ENCODE measurements at places on chromosomes 4 and X.

DNA sequence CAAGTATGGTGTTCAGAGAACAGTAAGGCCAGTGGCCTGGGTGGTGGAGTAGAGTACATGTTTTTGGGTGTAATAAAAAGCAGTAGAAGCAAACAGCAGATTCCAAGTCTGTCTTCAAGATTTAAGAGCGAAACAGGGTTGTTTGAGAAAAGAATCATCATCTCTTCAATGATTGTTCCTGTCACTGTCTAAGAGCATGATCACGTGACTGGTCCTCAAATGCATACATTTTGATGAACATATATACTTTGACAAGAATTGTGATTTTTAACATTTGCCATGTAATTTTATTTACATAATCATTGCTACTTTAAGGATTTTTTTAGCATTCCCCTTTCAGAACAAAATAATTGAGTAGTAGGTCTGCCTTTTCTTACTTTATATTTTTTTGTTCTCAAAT is 252.6 kb upstream of the GPR101 start:
- H3K27ac ChIP-seq, result no peak overlapping the region
- H3K27me3 ChIP-seq, result peaks cover 2% of the 10 kb centered on the region
- H3K4me3 ChIP-seq, result no peak overlapping the region
- no peak for DNase-seq
- H3K4me1 ChIP-seq, result no peaks in the 10 kb centered on the region

DNA sequence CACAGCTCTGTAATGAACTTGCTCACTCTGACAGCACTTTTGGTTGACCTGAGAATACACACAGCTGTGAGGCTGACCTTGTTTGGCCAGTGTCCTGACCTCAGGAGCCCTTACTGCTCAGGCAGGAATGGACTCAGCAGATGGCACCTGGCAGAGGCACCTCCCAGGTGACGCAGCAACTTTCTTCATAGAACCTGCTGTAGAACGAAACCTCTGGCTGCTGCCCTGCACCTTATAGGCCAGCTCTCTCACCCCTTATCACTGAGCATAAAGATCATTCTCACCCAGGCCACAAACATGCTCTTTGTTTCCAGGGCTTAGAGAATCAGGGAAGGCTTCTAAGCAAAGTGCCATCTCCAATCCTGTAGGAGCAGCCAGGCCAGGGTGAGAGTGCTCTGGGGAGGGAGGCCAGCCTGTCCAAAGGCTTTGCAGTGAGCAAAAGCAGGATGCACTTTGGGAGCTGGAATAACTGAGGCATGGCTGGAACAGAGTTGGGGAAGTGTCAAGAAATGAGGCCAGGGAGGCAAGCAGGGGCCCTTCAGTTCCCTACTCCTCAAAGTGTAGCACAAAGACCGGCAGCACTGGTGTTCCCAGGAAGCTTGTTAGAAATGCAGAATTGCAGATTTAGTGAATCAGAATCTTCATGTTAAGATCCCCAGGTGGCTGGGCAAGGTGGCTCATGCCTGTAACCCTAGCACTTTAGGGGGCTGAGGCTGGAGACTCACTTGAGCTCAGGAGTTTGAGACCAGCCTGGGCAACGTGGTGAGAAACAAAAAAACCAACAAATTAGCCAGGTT is 13.3 kb upstream of the CENPU start:
- no peaks in the 10 kb centered on the region for H3K27me3 ChIP-seq
- H3K27ac ChIP-seq, result no peak overlapping the region
- H3K4me1 ChIP-seq, result peaks cover 11% of the 10 kb centered on the region
- no peak overlapping the region for H3K4me3 ChIP-seq

GRCh38 chrX:13339607-13340006 is 19.8 kb upstream of the ATXN3L start:
- H3K4me3 ChIP-seq, result no peak overlapping the region
- no peaks in the 10 kb centered on the region for H3K27me3 ChIP-seq

DNA sequence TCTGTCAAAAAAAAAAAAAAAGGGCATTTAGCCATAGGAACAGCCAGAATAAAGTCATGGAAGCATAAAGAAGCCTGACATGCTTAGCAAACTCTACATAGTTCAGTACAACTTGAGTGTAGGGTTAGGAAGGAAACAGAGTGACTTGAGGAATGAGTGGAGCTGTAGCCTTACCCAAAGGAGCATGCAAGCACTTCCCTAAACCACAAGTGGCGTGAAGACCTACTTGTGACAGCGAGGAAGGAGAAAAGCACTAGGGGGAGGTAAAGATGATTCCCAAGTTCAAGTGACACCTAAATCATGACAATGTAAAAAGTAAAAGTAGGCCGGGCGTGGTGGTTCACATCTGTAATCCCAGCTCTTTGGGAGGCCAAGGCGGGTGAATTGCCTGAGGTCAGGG is 21.8 kb upstream of the IQSEC2 start:
- no peak for DNase-seq
- no peaks in the 10 kb centered on the region for H3K4me1 ChIP-seq
- no peak overlapping the region for H3K4me3 ChIP-seq
- H3K27ac ChIP-seq, result no peak overlapping the region
- H3K27me3 ChIP-seq, result no peaks in the 10 kb centered on the region
- H3K36me3 ChIP-seq, result no peaks in the 10 kb centered on the region

- H3K4me3 ChIP-seq, result no peak overlapping the region
- no peak for DNase-seq
- no peak overlapping the region for H3K27ac ChIP-seq
- H3K27me3 ChIP-seq, result no peaks in the 10 kb centered on the region
- no peaks in the 10 kb centered on the region for H3K4me1 ChIP-seq
These were observed 71.4 kb upstream of the TRAM1L1 start for GRCh38 chr4:117156806-117157205.

DNA sequence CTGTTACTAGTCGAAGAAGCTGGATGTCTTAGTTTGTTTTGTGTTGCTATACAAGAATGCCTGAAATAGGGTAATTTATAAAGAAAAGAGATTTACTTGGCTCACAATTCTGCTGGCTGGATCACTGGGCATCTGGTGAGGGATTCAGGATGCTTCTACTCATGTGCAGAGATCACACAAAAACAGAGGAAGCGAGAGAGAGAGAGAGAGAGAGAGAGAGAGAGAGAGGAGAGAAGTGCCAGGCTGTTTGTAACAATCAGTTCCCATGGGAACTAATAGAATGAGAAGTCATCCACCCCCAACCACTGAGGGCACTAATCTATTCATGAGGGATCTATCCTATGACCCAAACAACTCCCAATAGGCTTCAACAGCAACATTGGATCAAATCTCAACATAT is 66.2 kb upstream of the FAM9A start:
- peaks cover 2% of the 10 kb centered on the region for H3K4me1 ChIP-seq
- no peak overlapping the region for H3K27ac ChIP-seq
- peaks cover 11% of the 10 kb centered on the region for H3K27me3 ChIP-seq
- no peaks in the 10 kb centered on the region for H3K36me3 ChIP-seq

DNA sequence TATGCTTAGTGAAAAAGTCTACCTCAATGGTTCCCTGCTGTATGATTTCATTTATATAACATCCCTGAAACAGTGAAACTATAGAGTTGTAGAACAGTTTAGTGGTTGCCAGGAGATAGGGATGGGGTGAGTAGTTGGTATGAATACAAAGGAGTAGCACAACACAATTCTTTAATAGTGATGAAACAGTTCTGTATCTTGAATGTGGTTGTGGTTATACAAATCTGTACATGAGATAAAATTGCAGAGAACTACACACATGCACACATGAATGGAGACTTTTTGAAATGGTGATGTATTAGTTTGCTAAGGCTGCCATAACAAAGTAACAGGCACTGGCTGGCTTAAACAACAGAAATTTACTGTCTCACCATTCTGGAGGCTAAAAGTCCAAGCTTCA is 677.1 kb downstream of the ADGRL3 start:
- H3K27ac ChIP-seq, result no peak overlapping the region
- H3K4me1 ChIP-seq, result no peaks in the 10 kb centered on the region
- no peaks in the 10 kb centered on the region for H3K27me3 ChIP-seq
- no peak for DNase-seq
- H3K36me3 ChIP-seq, result no peaks in the 10 kb centered on the region

Data from activated T-helper 2 cell treated with anti-CD3 and anti-CD28 coated beads, Interferon-gamma antibody, Interleukin-2, Interleukin-4, amounts not matched to agents 10 μg/mL and 5 μg/mL and 100 μg/mL, durations not matched to agents 14 hours and 24 hours and 36 hours (primary cell).